ENCODE measurements at places on chromosomes 11 and 22.
A peak's percentile ranks its signal among the peaks of the same experiment; 100 is the strongest.

GRCh38 chr11:67396259-67396581 lies 4.4 kb downstream of the RAD9A start:
- DNase-seq = no peak

DNA sequence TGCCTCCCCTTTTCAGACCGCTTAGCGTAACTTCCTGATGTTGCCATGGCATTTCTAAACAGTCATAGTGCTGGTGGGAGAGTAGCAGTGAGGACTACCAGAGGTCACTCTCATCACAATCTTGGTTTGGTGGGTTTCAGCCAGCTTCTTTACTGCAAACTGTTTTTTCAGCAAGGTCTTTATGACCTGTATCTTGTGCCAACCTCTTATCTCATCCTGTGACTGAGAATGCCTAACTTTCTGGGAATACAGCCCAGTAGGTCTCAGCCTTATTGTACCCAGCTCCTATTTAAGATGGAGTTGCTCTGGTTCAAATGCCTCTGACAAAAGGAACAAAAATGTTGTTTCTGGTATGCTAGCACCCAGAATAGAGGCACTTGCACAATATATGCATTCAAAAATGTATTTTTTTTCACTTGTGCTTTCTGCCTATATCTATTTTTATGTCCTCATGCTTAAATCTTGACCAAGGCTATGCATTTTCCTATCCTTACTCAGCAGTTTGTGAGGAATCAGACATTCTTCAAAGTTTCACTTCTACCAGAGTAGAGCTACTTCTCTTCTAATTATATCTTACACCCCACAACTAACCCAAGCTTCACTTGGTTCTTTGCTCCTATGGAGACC lies 16.1 kb upstream of the OR51M1 start:
- no peak for DNase-seq

GRCh38 chr22:49247194-49247924 lies 580.3 kb downstream of the BRD1 start:
- DNase-seq = peak; percentile 28

DNA sequence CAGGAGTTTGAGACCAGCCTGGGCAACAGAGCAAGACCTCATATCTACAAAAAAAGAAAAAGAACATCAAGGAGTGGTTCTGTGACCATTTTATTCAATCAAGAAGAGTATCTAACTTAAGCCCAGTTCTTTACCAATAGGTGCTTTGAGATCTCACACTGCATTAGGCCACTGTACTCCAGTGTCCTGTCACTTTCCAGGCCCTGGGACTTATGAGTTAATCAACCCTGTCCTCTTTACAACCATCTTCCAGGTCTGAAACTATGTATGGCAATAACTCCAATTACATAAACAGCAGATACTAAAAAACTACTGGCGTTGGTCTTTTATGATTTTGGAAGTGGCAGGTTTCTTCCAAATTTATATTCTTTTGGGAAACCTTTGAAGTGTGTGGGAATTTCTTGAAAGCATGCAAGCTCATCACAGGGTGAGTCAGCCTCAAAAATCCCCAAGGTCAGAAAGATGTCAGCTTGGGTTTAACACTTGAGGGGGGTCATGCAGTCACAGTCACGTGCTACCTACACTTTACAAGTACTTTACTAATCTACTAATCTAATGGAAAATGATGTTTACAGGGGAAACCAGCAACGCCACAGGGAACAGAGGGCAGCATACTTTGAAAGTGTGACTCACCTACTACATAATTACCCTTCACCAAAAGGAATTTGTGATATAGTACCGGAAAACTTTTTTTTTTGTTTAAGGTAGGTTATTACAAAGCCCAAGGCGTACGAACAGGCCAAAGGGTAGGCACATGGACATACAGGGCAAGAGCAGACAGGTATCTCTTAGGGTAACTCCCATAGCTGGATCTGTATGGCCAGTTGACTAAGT lies 15.6 kb downstream of the PISD start:
- no peak for DNase-seq

DNA sequence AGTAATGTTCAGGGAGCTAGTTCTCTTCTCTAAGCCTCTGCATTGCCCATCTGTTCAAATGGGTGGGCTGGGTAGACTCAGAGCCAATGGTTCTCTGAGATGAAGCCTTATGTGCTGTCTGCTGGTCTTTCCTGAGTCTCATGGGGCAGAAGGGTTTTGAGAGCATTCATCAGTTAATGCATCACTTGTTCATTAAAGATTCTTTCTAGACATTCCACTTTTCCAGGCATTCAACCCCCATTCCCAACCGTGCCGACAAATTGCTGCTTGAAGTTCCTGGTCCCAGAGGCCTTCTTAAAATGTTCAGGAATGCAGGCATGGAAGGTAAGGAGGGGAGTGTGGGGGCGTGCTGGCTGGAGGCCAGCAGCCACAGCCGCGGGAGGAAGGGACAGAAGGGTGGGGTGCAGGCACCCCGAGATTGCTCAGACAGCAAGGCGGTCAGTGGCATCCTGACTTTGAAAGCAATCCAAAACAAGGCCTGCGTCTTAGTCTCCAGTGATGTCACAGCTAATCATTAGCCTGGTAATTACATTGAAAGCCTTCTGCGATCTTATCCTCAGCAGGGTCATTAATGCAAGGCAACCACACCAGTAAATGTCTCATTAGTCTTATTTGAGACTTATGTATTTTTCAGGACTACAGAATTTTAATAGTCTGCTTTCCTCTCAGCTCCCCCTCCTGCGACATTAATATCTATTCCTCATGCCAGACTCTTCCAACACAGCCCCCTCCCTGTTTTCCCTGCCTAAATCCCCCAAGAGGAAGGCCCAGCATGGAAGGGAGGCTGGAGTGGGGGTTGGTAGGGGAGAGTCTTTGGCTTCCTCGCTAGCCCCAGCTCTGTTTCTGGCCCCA lies 328.8 kb downstream of the MIAT start:
- no peak for DNase-seq
